ENCODE measurements at places on chromosomes 1 and 21.

DNA sequence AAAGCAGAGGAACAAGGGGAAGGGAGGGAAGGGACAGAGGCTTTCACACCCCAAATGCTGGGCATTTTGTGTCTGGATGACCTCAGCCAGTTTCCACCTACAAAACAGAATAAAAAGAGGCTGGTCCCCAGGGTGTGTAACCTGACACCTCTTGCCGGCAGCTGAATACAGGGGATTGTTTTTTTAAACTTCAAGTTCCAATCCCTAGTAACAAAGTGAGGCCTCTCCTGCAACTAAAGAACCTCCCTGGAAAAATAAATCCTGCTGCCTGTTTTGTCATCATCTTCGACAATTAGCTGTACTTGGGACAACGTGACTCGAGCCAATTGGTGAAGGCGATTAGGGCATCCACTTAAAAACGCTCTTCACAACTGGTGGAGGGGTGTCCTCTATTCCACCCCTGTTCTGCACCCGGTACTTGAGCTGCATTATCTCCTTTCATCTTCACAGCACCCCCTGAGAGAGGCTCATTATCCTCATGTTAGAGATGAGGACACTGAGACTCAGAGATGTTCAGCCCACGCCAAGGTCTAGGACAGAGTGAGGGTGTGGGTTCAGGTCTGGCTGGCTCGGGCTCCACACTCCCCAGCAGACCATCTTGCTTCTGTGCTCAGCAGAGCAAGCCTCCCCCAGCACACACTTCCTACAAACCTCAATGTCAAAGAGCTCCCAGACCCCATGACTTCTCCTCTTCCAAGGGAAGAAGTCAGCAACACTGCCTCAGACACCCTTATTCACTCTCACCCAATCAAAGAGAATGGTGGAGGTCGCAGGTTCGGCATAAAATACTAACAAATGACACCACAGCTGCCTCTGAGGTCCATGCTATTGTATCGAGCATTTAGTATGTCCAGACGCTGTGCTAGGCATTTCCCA lies 15.2 kb downstream of the ITPKB start:
- no peak for DNase-seq

GRCh38 chr1:96519851-96520578 lies 201.6 kb upstream of the PTBP2 start:
- DNase-seq = no peak

GRCh38 chr1:103917795-103918194 lies 168.1 kb downstream of the AMY1C start:
- DNase-seq = no peak

DNA sequence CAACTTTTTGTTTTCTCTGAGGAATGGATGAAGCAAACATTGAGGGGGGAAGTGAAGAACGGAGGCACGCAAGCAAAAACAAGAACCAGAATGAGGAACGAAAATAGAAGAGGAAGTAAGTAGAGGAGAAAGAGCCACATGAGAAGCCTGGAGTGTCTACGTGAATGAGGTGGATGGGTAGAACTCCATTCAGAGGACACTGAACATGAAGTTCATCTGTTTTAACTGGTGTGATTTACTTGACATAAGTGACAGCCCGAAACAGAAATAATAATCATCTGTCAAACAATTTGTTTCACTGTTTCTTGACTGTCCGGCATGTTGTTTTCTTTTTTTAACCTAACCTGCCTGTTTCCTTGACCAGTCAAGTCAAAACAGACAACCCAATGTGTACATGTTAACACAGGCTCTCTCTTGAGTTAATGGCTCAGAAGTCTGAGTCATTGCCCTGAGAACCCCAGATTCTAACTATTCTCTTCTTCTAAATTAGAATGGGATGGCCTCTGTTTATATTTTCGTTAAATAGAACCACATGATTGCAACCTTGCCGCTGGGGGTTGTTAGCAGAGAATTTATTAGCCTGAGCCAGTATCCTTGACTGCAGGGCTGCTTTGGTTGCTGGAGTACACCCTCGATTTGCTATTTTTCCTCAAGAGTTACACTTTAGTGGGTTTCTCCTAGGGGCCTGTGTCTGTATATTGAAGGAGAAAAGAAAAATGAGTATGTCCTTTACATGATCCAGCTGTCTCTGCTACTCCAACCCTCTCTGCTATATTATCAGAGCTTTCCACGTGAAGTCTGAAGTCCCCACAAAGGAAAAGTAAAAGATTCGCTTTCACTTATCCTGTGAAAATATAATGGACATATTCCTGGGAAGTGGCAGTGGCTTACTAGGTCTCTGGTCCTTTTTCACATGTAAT lies 151.7 kb downstream of the ZC3H11B start:
- no peak for DNase-seq

DNA sequence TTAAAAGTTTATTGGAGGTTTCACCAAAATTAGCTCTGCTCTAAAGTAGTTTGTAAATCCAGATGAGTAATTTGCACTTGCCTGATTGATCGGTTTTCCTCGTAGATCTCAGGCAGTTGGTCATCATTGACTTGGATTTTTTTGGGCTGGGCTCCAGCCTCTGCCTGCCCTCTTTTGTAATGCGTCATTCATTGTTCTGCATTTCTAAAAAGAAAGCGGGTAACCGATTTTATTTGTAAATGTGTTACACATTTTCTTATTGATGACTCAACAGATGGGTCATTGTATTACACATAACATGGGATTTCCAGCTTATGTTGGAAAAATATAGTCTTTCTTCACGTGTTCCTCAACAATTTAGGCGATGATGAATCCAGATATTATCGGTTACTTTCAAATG lies 5.5 kb downstream of the ETS2 start:
- DNase-seq = no peak

GRCh38 chr1:219066631-219067349 lies 106.9 kb upstream of the LYPLAL1 start:
- DNase-seq = no peak

GRCh38 chr1:9670085-9670484 lies 18.6 kb downstream of the PIK3CD start:
- no peak for DNase-seq

DNA sequence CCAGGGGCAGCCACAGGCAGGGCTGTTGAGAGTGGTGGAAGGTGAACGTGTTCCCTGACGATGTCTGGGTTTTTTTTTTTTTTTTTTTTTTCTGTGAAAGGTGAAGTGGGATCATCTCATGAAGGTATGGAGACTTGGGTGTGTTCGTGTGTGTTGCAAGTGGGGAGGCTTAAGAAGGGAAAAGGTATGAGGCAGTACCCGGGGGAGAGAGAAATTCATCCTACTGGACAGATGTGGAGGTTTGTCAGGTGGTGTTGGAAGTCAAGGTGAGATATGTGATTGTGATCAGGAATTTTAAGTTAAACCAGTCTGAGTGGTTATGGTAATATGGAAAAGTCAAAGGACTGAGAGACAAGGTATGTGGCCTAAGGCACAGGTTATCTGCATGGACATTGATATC lies 5.3 kb downstream of the C1orf115 start:
- no peak for DNase-seq

DNA sequence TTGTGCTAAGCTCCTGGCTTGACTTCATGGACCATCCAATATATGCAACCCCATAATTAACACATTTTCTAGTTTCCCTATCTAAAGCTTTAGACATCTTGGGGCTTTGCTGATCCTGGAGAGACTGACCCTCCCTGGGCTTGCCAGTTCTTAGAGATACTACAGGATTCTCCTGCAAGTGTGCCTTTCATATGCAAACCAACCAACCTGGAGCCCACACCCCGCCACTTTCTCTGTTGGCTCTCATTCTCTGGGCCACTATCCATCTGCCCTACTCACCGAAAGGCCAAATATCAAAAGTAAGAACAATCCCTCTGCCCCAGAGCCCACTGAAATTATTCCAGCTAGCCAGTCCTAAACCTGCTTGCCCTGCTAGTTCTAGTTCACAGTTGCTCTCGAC lies 2.2 kb upstream of the GBP6 start:
- DNase-seq = no peak

DNA sequence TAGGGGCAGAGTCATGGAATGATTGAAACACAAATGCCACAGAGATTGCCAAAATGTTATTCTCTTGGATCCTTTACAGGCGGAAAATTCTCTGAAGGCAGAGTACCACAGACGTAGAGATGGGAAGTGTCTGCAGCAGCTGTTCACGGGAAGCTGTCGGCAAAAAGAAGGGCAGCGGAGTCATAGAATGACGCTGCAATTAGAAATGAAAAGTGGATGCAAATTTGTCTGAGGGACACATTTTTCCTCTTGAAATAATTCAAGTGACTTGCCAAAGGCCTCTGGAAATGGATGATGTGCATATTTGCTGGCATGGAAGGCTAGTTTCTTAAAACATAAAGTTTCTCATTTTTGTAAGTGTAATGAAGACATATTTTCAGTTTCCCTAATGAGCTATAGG lies 77.5 kb upstream of the PLD5 start:
- no peak for DNase-seq

DNA sequence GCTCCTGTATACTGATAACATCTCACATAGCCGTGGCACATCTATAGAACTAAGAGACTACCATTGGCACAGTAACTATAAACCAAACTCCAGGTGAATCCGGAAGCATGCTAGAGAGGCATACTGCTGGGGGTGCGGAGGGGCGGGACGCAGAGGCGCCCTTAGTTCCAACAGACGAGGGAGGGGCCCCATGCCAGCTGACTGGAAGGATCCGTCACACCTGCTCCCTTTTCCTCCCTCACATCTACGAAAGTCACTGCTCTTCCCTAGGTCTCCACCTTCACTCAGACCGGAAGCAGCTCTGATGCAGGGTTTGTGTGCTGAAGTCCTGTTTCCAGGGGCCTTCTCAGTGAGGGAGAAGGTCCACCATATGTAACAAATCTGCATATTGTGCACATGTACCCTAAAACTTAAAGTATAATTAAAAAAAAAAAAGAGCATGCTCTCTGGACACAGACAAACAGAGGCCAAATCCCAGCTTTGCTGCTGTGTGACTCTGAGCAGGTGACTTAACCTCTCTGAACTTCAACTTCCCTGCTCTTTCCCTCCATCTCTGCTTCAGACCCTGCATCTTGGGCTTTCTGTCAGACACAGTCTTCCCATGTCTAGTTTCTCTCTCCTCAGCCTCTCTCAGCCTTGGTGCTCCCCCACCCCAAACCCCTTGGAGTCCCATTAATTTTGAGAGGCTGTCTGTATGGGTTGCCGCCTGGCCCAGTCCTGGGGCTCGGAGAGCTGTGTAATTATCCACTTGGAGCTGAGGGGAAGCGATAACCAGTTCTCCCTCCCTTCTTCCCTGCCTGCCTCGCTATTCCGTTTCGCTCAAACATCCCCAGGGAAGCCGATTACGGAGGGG lies 7.8 kb upstream of the GJB5 start:
- no peak for DNase-seq

- DNase-seq = no peak
Measured at GRCh38 chr1:181117648-181118449, 29.3 kb downstream of the IER5 start.

DNA sequence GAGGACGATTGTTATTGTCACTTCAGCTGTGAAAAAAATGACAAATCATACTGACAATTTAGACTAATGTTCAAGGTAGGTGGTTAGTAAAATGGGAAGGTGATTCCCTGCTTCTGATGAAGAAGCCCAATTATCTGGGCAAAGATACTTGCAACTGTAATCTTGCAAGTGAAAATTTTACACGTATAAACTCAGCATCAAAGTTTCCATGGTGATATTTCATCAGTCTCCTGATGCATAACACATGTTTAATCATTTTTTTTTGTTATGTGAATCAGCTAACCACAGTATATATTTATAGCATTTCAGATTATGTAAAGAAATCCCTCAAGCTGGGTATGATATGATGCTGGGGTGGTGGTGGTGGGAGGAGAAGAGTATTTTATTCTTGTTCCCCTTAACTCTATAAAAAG lies 16.4 kb upstream of the KCNK1 start:
- DNase-seq = no peak

DNA sequence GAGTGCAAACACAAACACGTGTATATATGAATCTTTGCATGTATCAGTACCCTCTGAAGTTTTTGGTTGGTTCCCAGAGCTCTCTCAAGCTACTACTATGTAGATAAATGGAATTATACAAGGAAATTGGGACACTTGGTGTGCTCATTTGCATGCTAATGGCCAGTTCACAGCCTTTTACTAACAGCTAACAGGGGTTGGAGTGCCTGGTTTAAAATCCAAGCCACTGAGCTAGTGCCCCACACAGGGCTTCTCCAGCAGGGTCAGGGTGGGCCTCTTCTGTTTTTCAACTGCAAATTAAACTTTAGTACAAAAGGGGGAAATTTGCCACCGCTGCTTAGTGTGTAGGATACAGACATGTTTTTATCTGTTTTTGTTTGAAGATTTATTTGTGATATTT lies 121.0 kb downstream of the ATP5PO start:
- no peak for DNase-seq

DNA sequence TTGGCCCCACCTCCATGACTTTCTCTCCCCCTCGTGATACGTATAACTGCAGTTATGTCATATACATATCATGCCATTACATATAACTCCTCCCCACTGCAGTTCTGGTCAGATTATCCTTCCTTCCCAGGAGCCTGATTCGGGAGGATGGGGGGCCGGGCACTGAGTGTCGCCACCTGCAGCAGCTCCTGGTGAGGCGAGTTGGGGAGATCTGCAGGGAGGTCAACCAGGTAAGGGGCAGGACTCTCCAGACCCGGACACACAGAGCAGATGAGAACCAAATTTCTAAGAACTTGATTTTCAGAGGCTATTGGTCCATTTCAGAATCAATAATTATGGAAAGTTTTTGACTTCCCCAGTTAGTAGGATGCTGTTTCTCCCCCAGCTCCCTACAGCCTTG lies 19.5 kb downstream of the HYI start:
- DNase-seq = no peak

DNA sequence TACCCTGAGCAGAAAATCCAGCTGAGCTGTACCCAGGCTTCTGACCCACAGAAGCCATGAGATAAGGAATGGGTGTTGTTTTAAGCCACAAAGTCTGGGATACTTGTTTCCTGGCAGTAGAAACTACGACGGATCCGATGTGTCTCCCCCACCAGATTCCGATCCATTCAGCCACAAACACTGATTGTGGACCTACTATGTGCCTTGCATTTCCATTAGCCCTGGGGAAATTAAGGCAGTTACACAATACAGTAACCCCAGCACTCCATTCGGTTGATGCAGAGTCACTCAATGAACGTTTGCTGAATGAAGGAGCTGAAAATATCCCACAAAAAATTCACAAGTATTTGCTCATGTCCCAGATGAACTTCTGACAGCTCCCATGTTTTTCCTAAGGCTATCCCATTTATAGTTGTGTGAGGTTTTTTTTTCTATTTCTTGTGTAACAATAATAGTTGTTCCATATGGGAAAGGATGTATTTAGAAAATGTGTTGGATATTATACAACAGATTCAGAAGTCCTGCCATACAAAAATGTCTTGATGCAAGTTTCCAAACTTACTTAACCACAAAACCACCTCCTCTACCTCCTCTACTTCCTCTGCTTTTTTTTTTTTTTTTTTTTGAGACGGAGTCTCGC lies 29.6 kb upstream of the KAZN start:
- DNase-seq = no peak

GRCh38 chr1:94660994-94661393 lies 119.4 kb upstream of the F3 start:
- DNase-seq = no peak

- no peak for DNase-seq
Measured at GRCh38 chr1:110390096-110390495, 730 bp downstream of the SLC16A4 start.
